ENCODE measurements at places on chromosomes 16 and 17.

- DNase-seq, result no peak
Observed at GRCh38 chr16:88789594-88789993, 4.6 kb upstream of the PIEZO1 start.

DNA sequence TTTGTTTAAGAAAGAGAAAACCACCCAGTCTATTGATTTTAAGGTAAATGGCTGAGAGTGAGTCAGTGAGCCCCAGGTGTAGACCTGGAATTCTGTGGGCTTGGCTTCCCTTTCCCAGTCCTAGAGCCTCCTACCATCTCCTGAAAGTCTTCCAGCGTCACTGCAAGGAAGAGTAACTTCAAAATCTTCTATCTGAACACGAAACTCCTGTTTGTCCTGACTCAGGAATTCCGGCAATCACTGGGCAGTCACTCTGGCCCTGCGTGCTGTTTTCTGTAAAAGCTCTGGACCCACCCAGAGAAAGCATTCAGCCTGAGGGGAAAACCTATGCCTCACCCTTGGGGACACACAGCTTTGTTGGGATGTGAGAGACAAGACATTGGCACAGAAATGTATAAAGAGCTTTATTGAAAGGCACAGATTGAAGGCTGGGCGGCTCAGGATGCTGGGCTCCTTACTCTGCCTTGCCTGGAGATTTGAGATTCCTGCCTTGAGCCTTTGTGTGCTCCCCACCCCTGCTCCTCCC is 15.9 kb downstream of the MINK1 start:
- DNase-seq, result no peak

DNA sequence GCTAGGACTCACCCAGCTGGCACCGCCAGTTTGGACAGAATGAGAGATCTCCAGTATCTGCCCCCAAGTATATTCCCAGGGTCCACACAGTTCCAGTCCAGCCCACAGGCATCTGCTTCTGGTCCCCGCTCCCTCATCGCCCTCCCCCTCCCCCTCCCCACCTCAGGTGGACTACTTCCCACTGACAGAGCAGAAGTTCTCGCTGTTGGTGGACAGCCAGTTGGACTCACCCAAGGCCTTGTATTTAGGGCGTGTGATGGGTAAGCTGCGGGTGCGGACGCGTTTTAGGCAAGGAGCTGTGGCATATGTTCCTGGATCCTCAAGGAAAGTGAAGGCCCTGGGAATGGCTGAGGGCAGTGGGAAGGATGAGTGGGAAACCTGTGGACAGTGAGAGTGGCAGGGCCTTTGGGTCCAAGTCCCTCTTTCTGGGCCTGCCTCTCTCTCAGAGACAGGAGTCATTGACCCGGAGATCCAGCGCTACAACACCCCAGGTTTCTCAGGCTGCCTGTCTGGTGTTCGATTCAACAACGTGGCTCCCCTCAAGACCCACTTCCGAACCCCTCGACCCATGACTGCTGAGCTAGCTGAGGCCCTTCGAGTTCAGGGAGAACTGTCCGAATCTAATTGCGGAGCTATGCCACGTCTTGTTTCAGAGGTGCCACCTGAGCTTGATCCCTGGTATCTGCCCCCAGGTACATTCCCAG is 14.9 kb downstream of the CNTNAP1 start:
- no peak for DNase-seq

- no peak for DNase-seq
Observed at GRCh38 chr16:85930301-85930700, 31.3 kb downstream of the IRF8 start.

DNA sequence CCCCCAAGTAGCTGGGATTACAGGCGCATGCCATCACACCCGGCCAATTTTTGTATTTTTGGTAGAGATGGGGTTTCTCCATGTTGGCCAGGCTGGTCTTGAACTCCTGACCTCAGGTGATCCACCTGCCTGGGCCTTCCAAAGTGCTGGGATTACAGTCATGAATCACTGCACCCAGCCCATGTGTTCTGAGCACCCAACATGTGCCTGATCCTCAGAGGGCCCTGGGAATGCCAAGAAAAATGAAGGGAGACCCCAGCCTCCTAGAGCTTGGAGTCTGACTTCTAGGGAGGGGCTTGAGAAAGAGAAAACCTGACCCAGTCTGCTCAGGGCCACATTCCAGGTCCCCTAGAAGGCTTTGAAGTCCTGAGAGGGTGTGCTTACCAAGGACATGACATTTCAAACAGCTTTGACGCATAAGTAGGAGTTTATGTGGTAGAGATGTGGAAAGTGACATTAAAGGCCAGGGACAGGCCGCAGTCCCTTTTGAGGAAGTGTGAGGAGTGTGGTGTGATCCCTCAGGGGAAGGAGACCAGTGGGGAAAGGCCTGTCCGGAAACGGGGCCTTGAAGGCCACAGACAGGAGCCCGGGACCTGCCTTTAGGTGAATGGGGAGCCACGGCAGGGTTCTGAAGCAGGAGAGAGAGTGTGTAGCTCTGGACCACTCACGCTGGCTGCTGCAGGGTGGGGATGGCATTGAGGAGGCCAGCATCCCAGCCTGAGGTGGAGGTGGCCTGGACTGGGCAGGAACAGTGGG is 1.1 kb upstream of the CCL22 start:
- DNase-seq, result no peak

DNA sequence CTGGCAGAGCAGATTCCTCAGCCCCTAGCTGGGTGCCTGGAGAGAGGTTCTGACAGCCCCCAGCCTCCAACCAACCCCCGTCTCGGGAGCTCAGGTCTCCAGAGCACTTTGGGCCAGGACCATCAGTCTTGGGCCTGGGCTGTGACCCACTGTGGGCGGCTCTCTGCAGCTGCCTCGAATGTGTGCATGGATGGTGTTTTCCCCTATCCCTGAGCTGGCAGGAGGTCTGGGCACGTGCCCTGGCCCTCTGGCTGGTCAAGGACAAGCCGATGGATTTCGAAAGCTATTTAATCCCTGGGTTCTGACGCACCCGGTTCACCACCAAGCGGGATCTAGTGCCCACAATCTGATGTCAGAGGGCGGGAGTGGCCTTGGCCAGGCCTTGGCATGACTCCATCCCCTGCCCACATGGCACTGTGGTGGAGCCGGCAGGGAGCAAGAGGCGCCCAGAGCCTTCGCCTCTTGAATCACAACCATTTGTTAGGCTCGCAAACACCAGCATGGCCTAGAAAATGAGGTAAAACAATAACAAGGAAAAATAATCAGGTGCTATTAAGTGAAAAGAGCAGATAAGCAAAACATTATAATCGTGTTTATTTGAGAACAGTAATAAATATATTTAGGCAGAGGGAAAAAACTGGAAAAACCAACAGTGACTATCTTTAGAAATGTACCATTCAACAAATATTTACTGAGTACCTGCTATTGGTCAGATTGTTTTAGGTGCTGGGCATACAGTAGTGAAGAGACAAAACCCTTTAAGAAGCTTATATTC is 69.3 kb upstream of the TOB1 start:
- no peak for DNase-seq

DNA sequence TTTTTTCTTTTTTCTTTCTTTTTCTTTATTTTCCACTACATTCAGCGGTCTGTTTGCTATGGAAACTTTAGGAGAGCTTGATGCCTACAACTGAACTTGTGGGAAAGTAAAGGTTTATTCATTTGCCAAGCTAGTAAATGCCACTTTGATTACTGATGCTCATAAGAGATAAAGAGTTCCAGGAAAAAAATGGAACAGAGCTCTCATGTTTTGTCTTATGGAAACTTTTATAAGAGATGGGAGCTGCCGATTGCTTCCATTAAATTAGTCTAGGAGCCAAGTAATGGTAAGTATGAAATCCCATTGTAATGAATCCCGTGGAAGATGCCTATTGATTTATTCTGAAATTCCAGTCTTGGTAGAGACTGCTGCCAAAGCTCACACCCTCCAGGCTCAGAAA is 7.1 kb downstream of the ANKFN1 start:
- DNase-seq, result no peak

DNA sequence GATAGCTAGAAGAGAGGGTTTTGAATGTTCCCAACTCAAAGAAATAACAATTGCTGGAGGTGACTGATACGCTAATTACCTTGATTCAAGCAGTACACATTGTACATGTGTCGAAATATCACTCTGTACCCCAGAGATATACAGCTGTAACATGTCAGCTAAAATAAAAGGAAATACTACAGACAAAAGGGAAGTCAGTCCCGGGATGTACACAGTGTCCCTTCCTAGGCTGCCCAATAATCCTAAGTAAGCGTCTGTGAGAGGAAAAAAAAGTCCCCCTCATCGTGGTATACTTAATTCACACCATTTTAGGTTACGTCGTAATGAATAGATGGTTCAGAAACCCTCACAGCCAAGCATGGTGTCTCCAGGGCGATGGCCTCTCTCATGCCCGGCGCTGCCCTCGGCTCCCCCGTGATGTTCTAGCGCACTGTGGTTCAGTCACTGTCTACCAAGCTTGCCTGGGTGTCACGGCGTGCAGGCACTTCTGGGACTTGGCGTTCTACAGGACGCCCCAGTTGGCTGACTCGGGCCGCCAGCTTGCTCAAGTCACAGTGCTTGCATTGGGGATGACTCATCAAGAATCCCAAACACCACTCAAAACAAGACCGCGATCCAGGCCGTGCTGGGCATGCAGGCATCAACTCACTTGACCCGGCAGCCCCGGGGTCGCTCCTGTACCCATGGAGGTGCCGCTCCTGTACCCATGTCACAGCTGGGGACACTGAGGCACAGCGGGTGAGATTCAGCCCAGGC is 27.6 kb downstream of the CCDC40 start:
- no peak for DNase-seq

GRCh38 chr16:11624636-11625607 is 38.2 kb upstream of the LITAF start:
- no peak for DNase-seq

GRCh38 chr17:45225964-45226530 is 4.4 kb downstream of the FMNL1 start:
- peak; percentile 98 for DNase-seq

GRCh38 chr17:80152081-80152702 is 5.3 kb upstream of the EIF4A3 start:
- no peak for DNase-seq

DNA sequence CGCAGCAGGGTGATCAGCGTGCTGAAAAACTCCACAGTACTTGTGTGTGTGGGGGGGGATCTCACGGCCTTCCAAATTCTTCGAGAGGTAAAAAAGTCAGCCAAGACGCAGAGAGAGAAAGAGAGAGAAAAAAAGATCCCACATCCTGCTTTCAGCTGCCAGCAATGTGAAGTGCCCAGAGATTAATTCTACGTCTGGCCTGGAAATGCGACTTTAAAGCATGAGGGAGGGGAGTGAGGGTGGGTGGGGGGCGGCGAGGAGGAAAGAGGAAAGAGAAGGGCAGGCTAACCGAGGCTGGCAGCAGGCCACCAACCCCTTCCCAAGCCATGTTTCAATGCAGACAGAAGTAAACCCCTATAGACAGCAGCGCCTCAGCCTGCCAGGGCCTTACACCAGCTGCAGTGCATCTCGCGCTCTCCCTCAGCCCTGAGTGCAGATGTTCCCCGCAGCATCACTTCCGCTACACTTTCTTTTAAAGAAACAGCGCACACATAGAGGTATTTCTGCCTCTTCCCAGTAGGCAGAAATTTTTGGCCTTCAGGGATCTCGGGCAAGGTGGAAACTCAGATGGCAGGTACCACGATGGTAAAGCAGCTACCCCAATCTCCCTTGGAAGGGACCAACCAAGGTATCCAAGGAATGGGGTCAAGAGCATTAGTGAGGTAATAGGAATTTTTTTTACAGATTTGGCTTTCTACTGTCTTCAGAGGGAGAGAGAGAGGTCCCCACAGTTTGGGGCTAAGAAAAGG is 87.8 kb downstream of the SMG6 start:
- DNase-seq, result peak; percentile 79

All from activated CD4-positive, alpha-beta memory T cell treated with anti-CD3 and anti-CD28 coated beads, Interleukin-2, amount 10 ng/mL, durations not matched to agents 7 days and 5 days (primary cell).